ENCODE measurements at places on chromosomes 11 and 22. TPM values are rescaled to one million over a fixed set of nuclear protein-coding genes. Genes with fewer than 3 reads are reported as not detected.

The ANKK1 gene
- not detected for total RNA-seq

The MS4A12 gene
- total RNA-seq = not detected

The KRTAP5-10 gene
- total RNA-seq = not detected

The MEN1 gene
- total RNA-seq = 55.7 TPM

The MTFP1 gene
- total RNA-seq = 43.3 TPM

The PARVG gene
- 0.20 TPM for total RNA-seq

The EMID1 gene
- 5.7 TPM for total RNA-seq

- DNase-seq = peak; percentile 87
These were observed 25.3 kb downstream of the DUSP8 start for GRCh38 chr11:1546536-1547466.

GRCh38 chr11:44611687-44612434 is 46.4 kb downstream of the CD82 start:
- DNase-seq = no peak

DNA sequence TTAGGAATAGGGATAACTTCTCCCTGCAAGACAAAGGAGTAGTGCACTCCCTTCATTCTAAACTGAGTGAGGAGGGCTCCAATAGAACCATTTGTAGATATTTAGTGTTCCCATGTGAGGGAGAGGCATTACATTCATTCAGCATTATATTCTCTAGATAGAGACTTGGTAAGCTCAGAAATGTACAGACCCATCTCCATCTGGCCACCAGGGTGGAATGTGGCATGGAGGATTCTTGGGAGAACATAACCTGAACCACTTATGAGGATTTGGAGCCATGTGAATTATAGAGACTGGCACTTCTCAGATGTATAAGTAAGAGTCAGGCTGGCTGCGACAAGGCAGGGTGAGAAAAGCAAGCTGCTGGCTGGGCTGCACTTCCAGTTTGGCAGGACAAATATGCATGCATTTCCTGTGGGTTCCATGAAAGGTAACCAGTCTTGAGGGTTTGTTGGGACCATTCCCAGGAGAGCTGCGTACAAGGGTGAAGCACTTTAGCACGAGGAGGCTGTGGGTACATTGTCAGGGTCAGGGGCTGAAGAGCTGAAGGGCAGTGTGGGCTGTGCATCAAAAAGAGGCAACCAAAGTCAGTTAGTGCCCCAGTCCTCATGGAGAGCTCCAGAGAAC is 9.2 kb downstream of the RRP8 start:
- DNase-seq = no peak

DNA sequence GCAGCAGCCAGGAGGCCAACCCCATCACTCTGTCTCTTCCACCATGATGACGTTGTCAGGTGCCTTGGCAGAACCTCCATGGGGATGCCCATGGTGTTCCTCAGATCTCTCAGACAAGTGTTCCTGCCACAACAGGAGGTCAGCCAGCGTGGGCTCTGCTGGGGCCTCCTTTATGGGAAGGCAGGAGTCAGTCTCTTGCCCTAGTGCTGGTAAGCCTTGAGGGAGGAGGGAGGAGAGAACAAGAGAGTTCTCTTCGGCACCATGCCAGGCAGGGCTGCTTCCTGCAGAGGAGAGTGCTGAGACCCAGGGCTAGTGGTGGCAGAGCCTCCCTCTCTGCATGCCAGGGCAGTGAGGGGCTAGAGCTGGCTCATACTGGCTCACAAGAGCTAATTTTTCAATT is 32.5 kb downstream of the GNAZ start:
- no peak for DNase-seq

- peak; percentile 52 for DNase-seq
These were observed 22.3 kb downstream of the HPS4 start for GRCh38 chr22:26461188-26461810.

- DNase-seq = no peak
These were observed 8.8 kb upstream of the ELFN2 start for GRCh38 chr22:37435970-37436603.

- DNase-seq = no peak
These were observed 129.8 kb downstream of the OPCML start for GRCh38 chr11:133402551-133402950.
